ENCODE measurements at places on chromosomes 11 and 22.

GRCh38 chr22:33415401-33415800 lies 357.2 kb upstream of the SYN3 start:
- peaks cover 5% of the 10 kb centered on the region for H3K4me1 ChIP-seq
- H3K27ac ChIP-seq: no peak overlapping the region
- DNase-seq: peak; percentile 73
- H3K4me3 ChIP-seq: no peak overlapping the region
- H3K27me3 ChIP-seq: no peaks in the 10 kb centered on the region
- H3K36me3 ChIP-seq: no peaks in the 10 kb centered on the region

- DNase-seq: no peak
- no peaks in the 10 kb centered on the region for H3K27me3 ChIP-seq
- H3K4me1 ChIP-seq: no peaks in the 10 kb centered on the region
- no peaks in the 10 kb centered on the region for H3K36me3 ChIP-seq
Measured at GRCh38 chr11:95503047-95503446, 272.0 kb upstream of the SESN3 start.

DNA sequence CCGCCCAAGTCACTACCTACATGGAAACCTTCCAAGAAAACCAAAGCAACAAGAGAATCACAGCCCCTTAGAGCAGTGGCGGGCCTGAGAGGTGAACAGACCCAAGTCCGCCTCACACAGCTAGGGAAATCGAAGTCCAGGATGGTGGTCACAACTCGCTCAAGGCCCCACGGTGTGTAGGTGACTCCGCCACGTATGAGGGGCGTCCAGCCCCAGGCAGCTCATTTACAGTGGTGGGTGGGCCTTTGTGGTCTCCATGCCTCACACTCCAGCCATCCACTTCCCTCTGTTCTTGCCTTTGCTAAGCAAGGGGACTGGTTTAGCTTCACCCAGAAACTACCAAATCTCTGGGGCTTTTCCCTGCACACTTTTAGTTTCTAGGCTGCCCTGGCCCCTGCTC lies 9.7 kb upstream of the TCF20 start:
- no peaks in the 10 kb centered on the region for H3K4me1 ChIP-seq
- no peaks in the 10 kb centered on the region for H3K36me3 ChIP-seq
- DNase-seq: no peak
- no peak overlapping the region for H3K27ac ChIP-seq
- no peak overlapping the region for H3K4me3 ChIP-seq

- H3K4me3 ChIP-seq: no peak overlapping the region
- H3K27me3 ChIP-seq: no peaks in the 10 kb centered on the region
- no peak for DNase-seq
- H3K4me1 ChIP-seq: no peaks in the 10 kb centered on the region
- H3K27ac ChIP-seq: no peak overlapping the region
Measured at GRCh38 chr11:83721263-83721662, 435.1 kb upstream of the CCDC90B start.

DNA sequence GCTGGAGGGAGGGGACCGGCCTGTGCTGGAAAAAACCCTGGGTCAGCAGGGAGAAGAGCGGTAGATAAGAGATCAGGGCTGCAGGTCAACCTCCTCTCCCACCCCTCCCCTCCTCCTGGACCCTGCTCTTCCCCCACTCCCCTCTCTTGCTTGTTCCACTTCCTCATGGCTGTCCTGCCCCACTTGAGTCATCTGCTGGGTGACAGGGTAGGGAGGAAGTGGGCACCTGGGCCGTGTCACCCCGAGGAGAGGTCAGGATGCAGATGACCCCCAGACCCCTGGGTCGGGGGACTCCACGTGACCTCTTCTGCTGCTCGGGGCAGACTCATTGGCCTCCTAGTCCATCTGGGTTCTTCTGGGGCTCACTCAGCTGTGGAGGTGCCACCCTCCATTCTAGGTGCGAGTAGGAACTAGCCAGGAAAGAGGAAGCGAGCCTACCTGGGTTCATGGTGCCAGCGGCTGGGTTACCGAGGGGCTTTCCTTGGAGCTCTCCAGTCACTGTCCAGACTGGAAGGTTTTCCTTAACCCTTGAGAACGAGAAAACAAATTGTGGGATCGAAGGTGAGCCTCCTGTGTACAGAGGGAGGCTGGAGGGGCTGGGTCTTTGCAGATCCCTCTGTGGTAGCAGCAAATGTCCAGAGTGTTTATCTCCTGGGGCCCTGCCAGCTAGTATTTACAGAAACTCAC lies 6.5 kb downstream of the APOL2 start:
- DNase-seq: no peak
- H3K27ac ChIP-seq: no peak overlapping the region
- H3K27me3 ChIP-seq: no peaks in the 10 kb centered on the region
- H3K4me1 ChIP-seq: peaks cover 15% of the 10 kb centered on the region

DNA sequence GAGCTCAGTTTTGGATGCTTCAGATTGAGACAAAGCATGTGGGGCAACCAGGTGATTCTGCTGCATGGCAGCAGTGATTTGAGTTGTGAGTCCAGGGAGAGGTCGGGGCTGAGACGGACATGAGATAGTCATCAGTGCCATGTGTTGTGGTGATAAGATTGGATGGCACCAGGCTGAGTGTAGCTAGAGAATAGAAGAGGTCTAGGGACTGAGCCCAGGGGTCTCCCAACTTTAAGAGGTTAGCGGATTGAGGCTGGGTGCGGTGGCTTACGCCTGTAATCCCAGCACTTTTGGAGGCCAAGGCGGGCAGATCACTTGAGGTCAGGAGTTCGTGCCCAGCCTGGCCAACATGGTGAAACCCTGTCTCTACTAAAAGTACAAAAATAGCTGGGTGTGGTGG lies 6.3 kb upstream of the CTSD start:
- no peaks in the 10 kb centered on the region for H3K27me3 ChIP-seq
- H3K27ac ChIP-seq: no peak overlapping the region
- no peak for DNase-seq

Data from lung (tissue), 17 donors.